KBM-7 (cell line): ENCODE measurements at places on chromosomes 1 and 21.

- DNase-seq = no peak
Measured at GRCh38 chr1:224180783-224181452, 2.1 kb upstream of the DEGS1 start.

DNA sequence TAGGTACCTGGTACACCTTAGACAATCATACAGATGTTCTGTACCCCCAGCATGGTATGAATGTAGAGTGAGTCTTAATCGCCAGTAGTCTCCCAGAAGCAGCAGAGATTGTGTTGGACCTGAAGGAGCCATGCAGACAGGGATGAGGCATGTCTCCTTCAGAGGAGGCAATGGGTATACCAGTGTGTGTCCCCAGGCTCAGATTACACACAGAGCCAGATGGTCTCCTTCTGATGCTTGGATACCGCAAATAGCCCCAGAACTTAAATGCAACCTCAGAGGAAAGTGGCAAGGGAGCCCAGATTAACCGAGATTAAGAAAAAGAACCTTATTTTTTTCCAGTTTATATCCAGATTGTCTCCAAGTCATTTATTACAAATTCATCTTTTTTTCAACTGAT, 96.8 kb upstream of the C21orf91 start:
- no peak for DNase-seq

- DNase-seq = no peak
Measured at GRCh38 chr1:15402809-15403450, 6.8 kb upstream of the EFHD2 start.

- DNase-seq = no peak
Measured at GRCh38 chr21:17466166-17466565, 46.7 kb upstream of the CXADR start.

DNA sequence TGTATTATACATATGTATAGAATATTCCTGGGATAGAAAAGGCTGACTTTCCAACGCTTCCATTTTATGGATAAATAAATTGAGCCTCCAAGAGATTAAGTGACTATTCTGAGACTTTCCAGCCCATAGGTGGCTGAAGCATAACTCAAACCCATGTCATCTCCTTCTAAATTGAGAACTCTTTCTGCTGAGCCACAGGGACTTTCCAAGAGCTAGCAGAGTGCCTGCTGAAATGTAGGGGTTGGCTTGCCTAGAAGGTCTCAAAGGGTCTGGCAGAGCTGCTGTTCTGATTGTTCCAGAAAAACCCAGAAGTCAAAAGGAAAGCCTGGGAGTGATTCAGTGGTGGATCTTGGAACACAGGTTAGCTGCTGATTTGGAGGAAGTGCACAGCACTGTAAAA, 146.4 kb upstream of the BEND5 start:
- no peak for DNase-seq

GRCh38 chr1:220431554-220432239, 96.2 kb upstream of the MARK1 start:
- DNase-seq = no peak

GRCh38 chr1:158107916-158108315, 72.8 kb upstream of the CD1D start:
- no peak for DNase-seq

- DNase-seq = no peak
Measured at GRCh38 chr1:218426343-218426657, 81.2 kb downstream of the TGFB2 start.
